Right atrium auricular region (tissue), 2 donors: ENCODE measurements at places on chromosomes 6 and 20.
A peak's percentile ranks its signal among the peaks of the same experiment; 100 is the strongest.

GRCh38 chr6:53020005-53020744 is 25.1 kb upstream of the GSTA4 start:
- DNase-seq = no peak

- DNase-seq = peak; percentile 63
These were observed 646 bp downstream of the RPS6KA2 start for GRCh38 chr6:166626177-166627032.

DNA sequence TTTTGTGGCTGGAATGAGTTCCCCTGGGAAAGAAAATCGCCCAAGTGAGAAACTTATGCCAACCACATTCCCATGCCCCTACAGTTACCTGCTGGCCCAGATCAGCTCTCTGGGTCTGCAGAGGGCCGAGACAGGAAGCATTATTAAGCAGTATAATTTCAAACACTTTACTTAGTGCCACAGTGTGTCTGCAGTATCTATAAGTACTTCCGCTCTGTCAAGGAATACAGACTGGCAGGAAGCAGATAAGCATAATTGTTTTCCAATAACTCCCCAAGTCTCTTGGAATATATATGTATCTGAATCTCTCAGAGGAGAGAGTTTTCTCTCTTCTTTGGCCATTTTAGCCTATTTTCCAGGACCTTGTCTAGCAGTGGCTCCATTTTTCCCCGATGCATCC is 24.9 kb downstream of the SAYSD1 start:
- no peak for DNase-seq

GRCh38 chr6:109095835-109096084 is 453 bp downstream of the CEP57L1 start:
- DNase-seq = no peak

DNA sequence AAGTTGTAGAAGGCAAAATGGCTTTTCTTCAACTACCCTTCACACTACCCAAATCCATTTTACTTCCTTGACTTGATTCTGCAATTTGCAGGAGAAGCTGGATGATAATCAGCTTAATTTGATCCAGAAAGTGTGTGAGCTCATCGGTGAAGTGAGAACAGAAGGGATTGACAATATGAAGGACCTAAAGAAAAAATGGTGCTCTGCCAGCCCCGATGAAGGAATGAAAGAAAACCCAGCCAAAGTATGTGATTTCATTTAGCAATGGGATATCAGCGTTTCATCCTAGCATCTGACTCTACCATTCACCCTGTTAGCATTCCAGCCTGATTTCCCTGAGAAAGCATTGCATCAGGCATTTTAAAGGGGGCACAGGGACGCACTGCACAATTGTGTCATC is 41.5 kb downstream of the CD164 start:
- DNase-seq = no peak

DNA sequence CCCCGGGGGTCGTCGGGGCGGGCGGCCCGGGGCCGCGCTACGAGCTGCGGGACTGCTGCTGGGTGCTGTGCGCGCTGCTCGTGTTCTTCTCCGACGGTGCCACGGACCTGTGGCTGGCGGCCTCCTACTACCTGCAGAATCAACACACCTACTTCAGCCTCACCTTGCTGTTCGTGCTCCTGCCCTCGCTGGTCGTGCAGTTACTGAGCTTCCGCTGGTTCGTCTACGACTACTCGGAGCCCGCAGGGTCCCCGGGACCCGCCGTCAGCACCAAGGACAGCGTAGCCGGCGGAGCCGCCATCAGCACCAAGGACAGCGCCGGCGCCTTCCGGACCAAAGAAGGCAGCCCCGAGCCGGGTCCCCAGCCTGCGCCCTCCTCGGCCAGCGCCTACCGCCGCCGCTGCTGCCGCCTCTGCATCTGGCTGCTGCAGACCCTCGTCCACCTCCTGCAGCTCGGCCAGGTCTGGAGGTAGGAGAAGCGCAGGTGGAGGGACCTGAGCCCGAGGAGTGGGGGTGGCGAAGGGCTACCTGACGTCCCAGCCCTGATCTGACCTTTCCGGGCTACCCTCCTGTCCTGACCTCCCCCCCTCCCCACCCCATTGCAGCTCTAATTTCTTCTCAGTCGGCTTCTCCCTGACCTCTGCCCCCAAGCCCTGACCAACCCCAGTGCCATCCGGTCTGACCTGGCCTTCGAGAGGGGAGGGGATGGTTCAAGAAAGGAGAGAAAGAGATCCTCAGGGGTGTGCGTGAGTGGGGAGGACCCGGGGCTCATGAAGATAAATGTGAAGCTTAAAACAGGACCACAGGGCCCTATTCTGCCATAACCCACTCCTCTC is 558 bp downstream of the XKR7 start:
- DNase-seq = peak; percentile 59

DNA sequence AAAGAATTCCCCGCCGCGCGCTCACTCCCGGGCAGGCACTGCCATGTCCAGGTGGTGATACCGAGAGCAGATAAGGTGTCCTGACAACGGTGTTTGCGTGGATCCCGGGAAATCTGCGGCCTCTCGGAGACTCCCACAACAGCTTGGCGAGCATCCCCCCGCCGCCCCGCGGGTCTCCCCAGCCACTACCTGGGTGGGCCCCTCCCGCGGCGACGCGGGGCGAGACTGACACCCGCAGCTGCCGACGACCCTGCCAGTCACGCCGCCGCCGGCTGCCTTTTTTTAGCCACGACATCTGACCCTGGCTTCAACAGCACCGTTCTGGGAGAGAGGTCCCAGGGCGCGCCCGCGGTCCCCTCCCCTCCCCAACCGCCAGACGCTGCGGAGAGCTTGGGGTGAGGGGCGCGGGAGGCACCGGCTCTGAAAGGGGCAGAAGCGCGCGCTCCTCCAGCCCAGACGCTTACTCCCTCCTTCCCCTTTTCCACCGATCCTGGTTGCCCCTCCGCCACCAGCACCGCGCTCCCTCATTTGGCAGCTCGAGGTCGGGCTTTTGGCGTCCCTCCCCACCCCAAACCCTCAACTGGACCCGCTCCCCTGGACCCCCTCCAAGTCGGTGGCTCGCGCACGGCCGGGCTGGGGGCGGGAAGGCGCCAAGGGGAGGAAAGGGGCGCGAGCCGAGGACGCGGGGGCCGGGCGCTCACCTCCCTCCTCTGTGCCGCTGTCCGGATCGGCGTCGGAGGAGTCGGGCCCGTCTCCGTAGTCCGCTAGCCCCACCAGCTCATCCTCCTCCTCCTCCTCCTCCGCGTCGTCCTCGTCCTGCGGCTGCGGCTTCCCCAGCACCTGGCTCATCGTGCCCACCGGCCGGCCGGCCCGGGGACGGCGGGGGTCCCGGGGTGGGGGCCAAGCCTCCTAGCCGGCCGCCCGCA is 665 bp downstream of the RRAGD start:
- DNase-seq = no peak
